Activated CD4-positive, alpha-beta T cell treated with anti-CD3 and anti-CD28 coated beads, Interleukin-2, amount 10 ng/mL, durations not matched to agents 7 days and 5 days (primary cell): ENCODE measurements at places on chromosomes 3 and 15.

DNA sequence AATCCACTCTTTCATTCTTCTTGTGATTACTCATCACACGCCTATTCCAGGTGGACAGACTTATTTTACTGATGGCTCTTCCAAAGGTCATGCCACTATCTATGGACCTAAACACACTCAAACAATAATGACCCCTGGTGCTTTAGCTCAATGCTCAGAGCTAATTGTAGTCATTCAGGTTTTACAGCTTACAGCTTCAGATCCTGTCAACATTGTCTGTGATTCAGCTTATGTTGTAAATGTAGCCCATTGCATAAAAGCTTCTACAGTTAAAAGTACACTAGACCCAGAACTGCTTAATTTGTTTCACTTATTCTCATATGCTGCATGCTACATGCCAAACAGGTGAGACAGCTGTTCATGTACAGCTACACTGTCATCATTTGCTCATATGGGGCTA is 49.2 kb downstream of the LSM3 start:
- DNase-seq: no peak

DNA sequence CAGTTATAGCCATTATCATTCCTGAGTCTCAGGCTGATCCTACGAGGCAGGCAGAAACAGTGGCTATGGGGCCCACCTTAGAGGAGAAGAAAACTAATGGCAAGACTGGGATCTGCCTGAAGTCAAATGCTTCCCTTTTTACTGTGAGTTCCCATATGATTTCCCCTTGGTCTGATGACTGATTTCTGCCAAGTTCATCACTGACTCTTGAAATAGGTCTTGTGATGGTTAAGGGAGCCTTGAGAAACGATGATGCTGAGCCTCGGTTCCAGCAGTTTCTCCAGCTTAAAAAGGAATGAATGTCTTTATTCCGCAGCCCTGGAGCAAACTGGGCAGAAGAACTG is 29.4 kb upstream of the LDHAL6B start:
- DNase-seq: no peak

- no peak for DNase-seq
These were observed 78.6 kb upstream of the PFN2 start for GRCh38 chr3:150049317-150049716.

DNA sequence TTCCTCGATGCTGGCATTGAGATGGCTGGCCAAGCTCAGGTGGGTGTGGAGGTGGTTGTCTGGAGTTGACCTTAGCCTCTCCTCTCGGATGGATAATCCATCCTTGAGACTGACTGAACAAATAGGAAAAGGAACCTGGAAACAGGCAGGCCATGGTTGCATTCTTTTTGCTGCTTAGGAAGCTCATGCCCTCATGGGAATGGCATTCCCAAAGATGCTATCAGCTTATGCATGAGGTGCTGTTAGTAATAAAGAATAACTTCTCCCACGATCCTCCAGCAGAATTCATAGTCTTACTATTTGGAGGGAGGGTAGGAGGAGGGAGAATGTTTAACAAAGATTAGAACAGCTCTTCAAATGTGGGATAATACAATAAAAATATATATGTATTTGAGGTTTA is 303.0 kb upstream of the TPM1 start:
- no peak for DNase-seq

DNA sequence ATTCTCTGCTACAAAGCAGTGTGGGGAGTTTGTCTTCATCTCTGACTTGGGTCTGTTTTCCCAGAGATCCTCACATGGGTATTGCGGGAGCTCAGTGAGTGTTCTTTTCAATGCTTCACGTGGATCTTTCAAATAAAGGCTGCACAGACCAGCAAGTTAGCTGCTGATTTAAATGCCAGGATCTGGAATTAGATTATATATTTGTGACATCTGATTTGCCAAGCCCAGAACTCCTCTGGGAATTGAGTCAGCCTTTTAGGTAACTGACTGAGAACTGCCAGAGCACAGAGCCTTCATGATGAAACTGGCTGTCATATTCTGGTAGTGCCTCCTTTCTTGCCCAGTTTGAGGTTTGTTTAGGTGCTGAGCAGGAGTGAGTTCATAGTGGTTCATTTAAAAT is 14.7 kb downstream of the EDEM1 start:
- DNase-seq: no peak

- no peak for DNase-seq
These were observed 135.8 kb downstream of the THSD4 start for GRCh38 chr15:71250936-71251583.
